ENCODE measurements at places on chromosomes 2 and 18. TPM values are rescaled to one million over a fixed set of nuclear protein-coding genes. Genes with fewer than 3 reads are reported as not detected.

Gene TGFA
- not detected for total RNA-seq

Gene DUSP2
- total RNA-seq, result 260 TPM

Gene ANKRD29
- not detected for total RNA-seq

Gene ZSWIM2
- not detected for total RNA-seq

Gene DOCK10
- total RNA-seq, result 107 TPM

Gene TFPI
- 0.50 TPM for total RNA-seq

Gene EML6
- 0.25 TPM for total RNA-seq

Gene CDK5R2
- total RNA-seq, result not detected

Gene RPIA
- 68.4 TPM for total RNA-seq

Gene TNFRSF11A
- 43.0 TPM for total RNA-seq

Gene ERICH2
- not detected for total RNA-seq

Gene DSG2
- 1.4 TPM for total RNA-seq

Gene DNAH7
- total RNA-seq, result not detected

Gene SPDYA
- total RNA-seq, result 1.8 TPM

Gene NEU4
- total RNA-seq, result 3.2 TPM

Gene IL36G
- total RNA-seq, result not detected

Gene UGT1A4
- not detected for total RNA-seq

Gene STK39
- 46.0 TPM for total RNA-seq

Gene NYAP2
- not detected for total RNA-seq

Gene SERPINB12
- total RNA-seq, result not detected

Gene SERPINB4
- not detected for total RNA-seq

Gene WDPCP
- total RNA-seq, result 5.5 TPM

Gene TMBIM1
- 69.6 TPM for total RNA-seq

Gene ADD2
- 3.1 TPM for total RNA-seq

Gene CRYBA2
- not detected for total RNA-seq

Gene ARHGEF4
- 0.11 TPM for total RNA-seq

Gene RPRM
- total RNA-seq, result not detected

Gene TCF7L1
- 0.18 TPM for total RNA-seq

Gene ADAM23
- total RNA-seq, result 0.25 TPM

Gene AGXT
- not detected for total RNA-seq

Gene CHRNA1
- total RNA-seq, result not detected

Gene CYS1
- total RNA-seq, result 0.78 TPM

Gene CIB4
- total RNA-seq, result not detected

Gene CD207
- total RNA-seq, result not detected

Gene SERPINB10
- total RNA-seq, result not detected

Gene CNGA3
- total RNA-seq, result not detected

Gene PPP4R1
- 48.8 TPM for total RNA-seq

Gene ST8SIA5
- total RNA-seq, result 0.05 TPM

Gene ATG16L1
- total RNA-seq, result 35.5 TPM

Gene DYNC2LI1
- total RNA-seq, result 71.6 TPM

Gene ESPNL
- total RNA-seq, result 0.07 TPM

Gene PCARE
- total RNA-seq, result not detected

Gene PLGLB1
- 2.1 TPM for total RNA-seq

Gene DCC
- total RNA-seq, result not detected

Gene HOXD13
- not detected for total RNA-seq

Gene FBXO41
- total RNA-seq, result 25.3 TPM

Gene SLC4A5
- 1.2 TPM for total RNA-seq

Gene WDR75
- 90.7 TPM for total RNA-seq

Gene SDC1
- total RNA-seq, result 0.62 TPM

Gene IMPA2
- 22.2 TPM for total RNA-seq

Gene SEMA4F
- total RNA-seq, result 5.5 TPM

Gene RNF125
- total RNA-seq, result 82.5 TPM

Gene CD8A
- total RNA-seq, result 2.8 TPM

Gene KIAA2012
- total RNA-seq, result not detected

Gene EGR4
- 0.46 TPM for total RNA-seq

Gene CRYGB
- not detected for total RNA-seq

Gene TPGS2
- 81.6 TPM for total RNA-seq

Gene DSC2
- not detected for total RNA-seq

Gene CENPA
- total RNA-seq, result 27.3 TPM
